Left renal cortex interstitium (tissue), 4 donors: ENCODE measurements at places on chromosomes 5 and 9.

- peak; percentile 65 for DNase-seq
Observed at GRCh38 chr9:83538172-83538889, at the start of gene FRMD3. FRMD3 (minus strand) TSS chr9:83538401; CDS start chr9:83538231, 170 bp downstream.

DNA sequence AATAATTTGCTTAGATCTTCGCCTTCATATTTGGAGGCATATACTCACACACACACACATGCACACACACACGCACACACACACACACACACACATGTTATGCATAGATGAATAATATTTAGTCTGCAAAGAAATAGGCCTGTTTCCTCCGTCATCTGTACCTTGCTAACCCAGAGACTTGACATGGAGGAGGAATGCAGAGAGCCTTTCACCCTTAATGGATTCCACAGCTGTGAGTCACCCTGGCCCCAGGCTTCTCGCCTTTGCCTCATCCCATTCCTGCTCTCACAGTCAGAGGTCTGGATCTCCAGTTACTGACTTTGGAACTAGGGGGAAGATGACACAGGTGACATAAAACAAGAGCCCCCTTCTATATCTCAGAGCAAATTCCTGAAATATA, 29.7 kb downstream of the ZNF462 start:
- no peak for DNase-seq

DNA sequence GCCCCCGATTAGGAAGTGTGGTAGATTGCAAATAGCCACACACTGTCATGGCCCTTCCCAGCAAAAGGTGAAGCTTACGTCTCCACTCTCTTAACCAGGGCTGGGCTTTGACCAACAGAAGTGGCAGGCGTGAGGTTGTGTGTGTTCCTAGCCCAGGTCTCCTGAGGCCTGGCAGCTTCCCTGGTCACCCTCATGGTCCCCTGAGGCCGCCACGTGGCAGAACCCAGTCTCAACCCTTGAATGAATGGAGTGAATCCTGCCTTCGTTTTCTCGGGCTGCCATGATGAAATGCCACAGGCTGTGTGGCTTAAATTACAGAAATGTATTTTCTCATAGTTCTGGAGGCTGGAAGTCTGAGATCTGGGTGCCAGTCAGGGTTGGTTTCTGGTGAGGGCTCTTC, 370.4 kb downstream of the IRX2 start:
- no peak for DNase-seq

GRCh38 chr5:151317871-151318270, 14.3 kb upstream of the SLC36A3 start:
- DNase-seq = no peak

DNA sequence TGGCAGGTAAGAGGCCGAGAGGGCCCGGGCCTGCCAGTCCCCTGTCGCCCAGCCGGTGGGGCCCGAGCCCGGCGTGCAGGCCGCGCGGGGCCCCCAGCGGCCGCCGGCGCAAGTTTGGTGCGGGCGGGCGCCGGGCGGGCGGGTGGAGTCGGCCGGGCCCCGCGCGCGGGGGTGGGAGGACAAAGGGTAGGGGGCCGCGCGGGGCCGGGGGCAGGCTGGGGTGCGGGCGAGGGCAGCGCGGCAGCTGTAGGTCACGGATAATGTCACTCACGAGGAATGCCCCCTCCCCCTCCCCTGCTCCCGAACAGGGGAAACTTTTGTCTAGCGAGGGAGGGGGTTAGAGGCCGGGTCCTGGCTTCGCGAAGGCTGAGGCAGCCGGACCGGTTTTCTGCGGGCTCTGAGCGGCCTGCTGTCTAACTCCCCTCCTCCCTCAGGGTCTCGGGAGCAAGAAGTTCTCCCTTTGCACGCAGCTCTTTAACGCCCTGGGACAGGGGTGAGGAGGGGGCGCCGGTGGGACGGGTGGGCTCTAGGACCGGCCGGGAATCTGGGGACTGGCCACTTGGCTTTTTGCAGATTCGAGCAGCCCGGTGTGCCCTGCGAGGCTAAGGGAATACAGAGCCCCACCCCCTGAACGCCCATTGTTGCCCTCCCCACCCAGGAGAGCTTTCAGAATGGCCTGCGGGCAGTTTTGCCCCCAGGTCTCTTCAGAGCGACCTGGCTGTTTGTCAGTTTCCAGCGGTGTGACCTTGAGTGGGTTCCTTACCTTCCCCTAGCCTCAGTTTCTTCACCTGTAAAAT, 21.3 kb upstream of the NDST1 start:
- DNase-seq = no peak

DNA sequence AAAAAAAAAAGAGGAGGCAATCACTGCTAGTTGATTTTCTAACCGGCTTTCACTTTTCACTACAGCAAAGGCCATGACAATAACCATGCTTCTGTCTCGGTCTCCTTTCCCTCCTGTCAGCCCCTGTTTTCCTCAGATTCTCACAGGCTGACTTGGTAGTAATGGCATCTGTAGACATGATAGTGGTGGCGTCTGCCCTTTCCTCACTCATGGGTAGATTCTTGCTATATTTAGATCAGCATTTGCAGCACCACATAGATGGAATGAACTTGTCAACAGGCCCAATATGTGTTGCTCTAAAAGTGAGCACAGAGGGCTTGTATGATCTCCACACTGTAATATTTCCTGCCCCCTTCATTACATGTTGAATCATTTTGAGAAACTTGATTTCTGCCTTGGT, 120.3 kb upstream of the FTMT start:
- DNase-seq = no peak

- DNase-seq = no peak
Observed at GRCh38 chr5:5164163-5164562, 24.0 kb downstream of the ADAMTS16 start.

GRCh38 chr5:172496671-172497371, 42.5 kb upstream of the SH3PXD2B start:
- DNase-seq = no peak

GRCh38 chr5:115859378-115859777, 17.6 kb downstream of the AP3S1 start:
- DNase-seq = no peak

GRCh38 chr9:90552317-90552716, 90.3 kb downstream of the DIRAS2 start:
- no peak for DNase-seq

GRCh38 chr9:134053941-134054761, 13.7 kb downstream of the BRD3 start:
- no peak for DNase-seq

DNA sequence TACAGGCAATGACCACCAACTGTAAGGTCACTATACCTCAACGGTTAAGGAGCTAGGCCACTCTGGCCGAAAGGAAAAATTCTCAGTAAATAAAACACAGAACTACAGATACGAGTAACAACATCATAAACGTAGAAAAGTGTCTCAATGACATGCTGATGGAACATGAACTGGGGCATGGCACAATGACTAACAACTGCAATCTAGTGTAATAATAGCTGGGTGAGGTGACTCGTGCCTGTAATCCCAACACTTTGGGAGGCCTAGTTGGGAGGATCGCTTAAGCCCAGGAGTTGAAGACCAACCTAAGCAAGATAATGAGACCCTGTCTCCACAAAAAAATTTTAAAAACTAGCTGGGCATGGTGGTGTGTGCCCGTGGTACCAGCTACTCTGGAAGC, 9.8 kb upstream of the RAPGEF6 start:
- no peak for DNase-seq

GRCh38 chr5:594226-594860, 17.8 kb upstream of the CEP72 start:
- no peak for DNase-seq

- no peak for DNase-seq
Observed at GRCh38 chr9:21154018-21154608, 12.3 kb downstream of the IFNA21 start.

GRCh38 chr5:31036411-31036810, 157.1 kb upstream of the CDH6 start:
- no peak for DNase-seq

DNA sequence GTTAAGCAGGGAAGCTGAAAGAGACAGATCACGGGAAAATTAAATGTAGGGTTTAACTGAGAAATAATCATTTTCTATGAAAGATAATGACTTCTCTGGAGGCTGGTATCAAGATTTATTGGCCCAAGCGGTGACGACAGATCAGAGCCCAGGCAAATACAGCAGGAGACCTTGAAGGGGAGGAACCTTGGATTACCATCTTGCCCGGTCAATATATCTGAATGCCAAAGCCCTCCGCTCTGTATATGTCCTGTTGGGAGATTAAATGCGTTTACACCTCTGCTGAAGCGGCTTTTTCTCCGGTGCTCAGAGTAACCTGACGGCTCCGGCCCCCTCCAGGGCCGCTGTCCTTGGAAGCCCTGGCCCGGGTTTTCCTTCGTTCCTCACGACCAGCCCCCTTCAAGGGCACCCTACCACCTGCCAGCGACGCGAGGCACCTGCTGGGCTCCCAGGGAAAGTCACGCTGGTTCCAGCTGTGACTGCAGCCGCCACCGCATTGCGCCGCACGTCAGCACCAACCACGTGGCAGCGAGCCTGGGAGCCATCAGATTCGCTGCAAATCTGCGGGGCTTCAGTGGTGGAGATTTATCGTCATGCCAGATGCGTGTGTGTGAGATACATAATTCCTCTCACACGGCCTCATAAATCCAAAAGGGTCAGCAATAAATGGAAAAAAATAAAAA, 4.4 kb upstream of the QSOX2 start:
- DNase-seq = no peak

DNA sequence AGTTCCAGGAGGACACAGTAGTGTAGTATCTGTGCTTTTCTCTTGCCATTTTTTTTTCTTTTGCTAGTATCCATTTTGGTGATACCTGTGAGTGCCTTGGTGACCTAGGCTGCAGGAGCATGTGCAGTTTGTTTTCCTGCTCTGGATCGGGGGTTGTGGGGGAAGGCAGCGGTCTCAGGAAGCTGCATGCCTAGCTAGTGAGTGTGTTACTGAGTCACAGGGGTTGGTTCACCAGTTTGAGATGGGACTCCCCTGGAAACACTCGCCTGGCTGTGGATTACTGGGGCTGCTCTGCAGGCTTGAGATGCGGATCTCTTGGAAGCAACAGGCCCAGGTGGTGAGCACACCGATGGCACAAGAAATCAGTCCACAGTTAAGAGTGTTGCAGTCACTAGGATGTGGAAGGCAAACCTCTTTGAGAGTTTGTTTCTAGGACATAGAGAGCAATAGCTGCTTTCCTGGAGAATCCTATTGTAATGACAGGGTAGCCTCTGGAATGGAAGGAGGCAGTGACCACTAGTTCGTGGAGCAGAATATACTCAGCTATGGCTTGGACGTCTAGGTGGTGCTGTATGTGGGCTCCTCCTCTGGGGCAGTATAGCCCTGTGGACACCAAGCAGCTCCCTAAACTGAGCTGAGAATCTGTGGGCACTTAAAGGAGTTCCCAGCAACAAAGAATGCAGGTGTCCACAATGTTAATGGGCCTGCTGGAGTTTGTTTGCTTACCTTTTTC, 20.0 kb upstream of the SPATA31E1 start:
- DNase-seq = no peak

- no peak for DNase-seq
Observed at GRCh38 chr5:154540600-154540999, 62.6 kb upstream of the HAND1 start.

- DNase-seq = peak; percentile 95
Observed at GRCh38 chr5:93582677-93583438, at the start of gene NR2F1. NR2F1 (plus strand) TSS chr5:93583222; CDS start chr5:93585024, 1,802 bp downstream.

DNA sequence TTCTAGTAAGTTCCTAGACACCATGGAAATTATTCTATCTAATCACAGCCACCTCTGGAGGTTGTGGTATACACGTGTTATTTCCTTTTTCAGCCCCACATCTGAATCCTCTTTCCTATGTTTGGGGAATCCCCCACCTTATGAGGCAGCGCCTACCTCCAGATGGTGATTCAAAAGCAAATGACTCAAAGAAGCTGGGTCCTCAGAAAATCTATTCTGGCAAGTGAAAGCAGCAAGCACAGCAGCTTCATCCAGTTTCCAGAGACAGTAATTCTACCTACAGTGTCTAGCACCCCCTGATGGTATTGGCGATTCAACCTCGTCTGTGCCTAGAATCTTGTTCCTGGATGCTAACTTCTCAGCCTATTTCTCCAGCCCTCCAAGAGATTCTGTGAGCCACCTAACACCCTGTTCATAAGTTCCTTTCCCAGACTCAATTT, 43.0 kb downstream of the STRBP start:
- no peak for DNase-seq

DNA sequence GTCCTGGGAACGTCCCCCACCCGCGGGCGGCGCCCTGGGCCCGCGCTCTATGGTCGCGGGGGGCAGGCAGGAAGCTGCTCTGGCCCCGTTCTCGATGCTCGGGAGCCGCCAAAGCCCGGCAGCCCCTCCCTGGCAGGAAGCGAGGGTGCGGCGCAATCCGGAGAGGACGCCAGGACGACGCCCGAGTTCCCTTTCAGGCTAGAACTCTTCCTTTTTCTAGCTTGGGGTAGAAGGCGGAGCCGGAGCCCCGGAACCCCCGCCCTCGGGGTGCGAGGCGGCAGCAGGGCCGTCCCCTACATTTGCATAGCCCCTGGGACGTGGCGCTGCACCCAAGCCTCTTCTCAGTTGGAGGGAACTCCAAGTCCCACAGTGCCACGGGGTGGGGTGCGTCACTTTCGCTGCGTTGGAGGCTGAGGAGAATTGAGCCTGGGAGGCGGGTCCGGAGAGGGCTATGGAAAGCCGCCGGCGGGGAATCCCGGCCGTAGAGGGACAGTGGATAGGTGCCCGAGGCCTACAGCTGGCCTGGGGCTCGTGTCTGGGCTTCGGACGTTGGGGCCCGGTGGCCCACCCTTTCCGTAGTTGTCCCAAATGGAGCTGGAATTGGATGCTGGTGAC, at the start of the genes CREB3 and TLN1:
Gene CREB3 (plus strand): TSS at position 482 of the 615 bp plus-strand sequence. CDS start 107 bp downstream, at position 589.
Gene TLN1 (minus strand): TSS at position 11 of the 615 bp plus-strand sequence. CDS start 6,501 bp downstream, outside the sequence.
- peak; percentile 89 for DNase-seq

- no peak for DNase-seq
Observed at GRCh38 chr9:125784286-125785049, 37.3 kb downstream of the PBX3 start.

- no peak for DNase-seq
Observed at GRCh38 chr5:40651201-40651600, 28.5 kb upstream of the PTGER4 start.

GRCh38 chr5:43889233-43889632, 286.3 kb downstream of the NNT start:
- DNase-seq = no peak

DNA sequence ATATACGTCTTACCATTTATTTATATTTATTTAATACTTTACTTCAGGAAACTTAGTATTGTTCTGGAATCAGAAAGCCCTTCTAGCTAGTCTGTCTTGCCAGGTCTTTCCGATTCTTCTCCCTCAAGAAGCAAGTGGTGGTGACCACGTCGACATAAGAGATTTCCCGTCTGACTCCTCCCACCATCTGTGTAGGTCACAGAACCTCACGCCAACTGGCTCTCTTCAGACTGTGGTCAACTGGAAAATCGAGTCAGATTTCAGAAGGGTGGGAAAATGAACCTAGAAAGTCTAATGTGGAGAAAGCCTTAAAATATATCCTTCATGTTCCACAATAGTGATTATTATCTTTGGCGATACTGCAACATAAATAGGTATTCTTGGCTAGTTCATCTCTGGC, 17.3 kb downstream of the THBS4 start:
- no peak for DNase-seq

DNA sequence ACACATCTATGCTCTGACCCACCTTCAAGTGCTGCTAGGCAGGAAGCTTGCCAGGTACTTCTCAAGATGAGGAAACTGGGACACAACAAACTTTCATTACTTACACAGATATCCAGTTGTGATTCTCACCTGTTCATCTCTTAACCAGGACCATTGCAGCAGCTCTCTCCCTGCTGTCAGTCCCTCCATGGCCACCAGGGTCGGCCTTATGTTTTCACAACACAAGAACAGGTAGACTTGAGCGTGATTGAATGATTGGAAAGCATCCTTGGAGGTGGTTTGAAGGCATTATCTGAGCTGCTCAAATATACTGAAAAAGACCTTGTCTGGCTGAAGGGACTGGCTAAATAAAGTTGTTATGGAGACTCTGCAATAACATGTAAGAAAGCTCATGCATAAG, 94.4 kb downstream of the MTREX start:
- DNase-seq = no peak
